Heart right ventricle (tissue), 16 donors: ENCODE measurements at places on chromosomes 3 and 15. TPM values are rescaled to one million over a fixed set of nuclear protein-coding genes. Genes with fewer than 3 reads are reported as not detected.

The GRM7 gene
- not detected for total RNA-seq

GRCh38 chr3:108442281-108442680 lies 68.1 kb downstream of the MYH15 start:
- DNase-seq = no peak
- no peak overlapping the region for H3K4me3 ChIP-seq
- H3K27ac ChIP-seq = no peak overlapping the region

- no peaks in the 10 kb centered on the region for H3K27me3 ChIP-seq
- DNase-seq = no peak
- H3K36me3 ChIP-seq = peaks cover 71% of the 10 kb centered on the region
- H3K4me3 ChIP-seq = no peak overlapping the region
- peak overlapping the region; percentile 56 for H3K27ac ChIP-seq
These were observed 107.4 kb downstream of the LRIG1 start for GRCh38 chr3:66393333-66394005.

The CNTN6 gene
- total RNA-seq = not detected

DNA sequence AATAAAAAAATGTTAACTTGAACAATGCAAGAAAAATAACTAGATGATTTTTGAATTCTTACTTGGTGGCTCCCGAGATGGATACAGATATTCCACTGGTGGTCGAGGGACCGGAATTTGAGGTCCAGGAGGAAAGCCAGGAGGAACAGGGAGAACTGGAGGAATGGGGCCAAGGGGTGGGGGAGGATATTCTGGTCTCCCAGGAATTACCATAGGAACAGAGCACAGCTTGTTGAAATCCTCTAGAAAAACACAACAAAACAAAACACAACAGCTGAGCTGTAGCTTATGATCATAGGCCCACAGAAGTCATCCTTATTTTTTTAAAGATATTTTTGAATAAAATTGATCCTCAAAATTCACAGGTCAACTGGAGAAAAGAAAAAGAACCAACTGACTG lies 129.4 kb downstream of the FBN1 start:
- no peaks in the 10 kb centered on the region for H3K27me3 ChIP-seq
- no peak for DNase-seq
- H3K27ac ChIP-seq = no peak overlapping the region
- H3K4me1 ChIP-seq = no peaks in the 10 kb centered on the region
- no peak overlapping the region for H3K4me3 ChIP-seq

- H3K27me3 ChIP-seq = no peaks in the 10 kb centered on the region
- no peak overlapping the region for H3K27ac ChIP-seq
- H3K4me3 ChIP-seq = no peak overlapping the region
- DNase-seq = no peak
- H3K4me1 ChIP-seq = no peaks in the 10 kb centered on the region
These were observed 139.4 kb downstream of the FHIT start for GRCh38 chr3:61111825-61112224.

- no peaks in the 10 kb centered on the region for H3K36me3 ChIP-seq
- H3K27ac ChIP-seq = no peak overlapping the region
- peaks cover 11% of the 10 kb centered on the region for H3K4me1 ChIP-seq
- H3K27me3 ChIP-seq = no peaks in the 10 kb centered on the region
- H3K4me3 ChIP-seq = no peak overlapping the region
- no peak for DNase-seq
These were observed 26.0 kb downstream of the SLC12A6 start for GRCh38 chr15:34311563-34311962.

The IQCB1 gene
- 6.6 TPM for total RNA-seq

The GALNT15 gene
- total RNA-seq = 1.6 TPM

- no peak overlapping the region for H3K27ac ChIP-seq
- no peak for DNase-seq
- no peaks in the 10 kb centered on the region for H3K27me3 ChIP-seq
- no peak overlapping the region for H3K4me3 ChIP-seq
- H3K4me1 ChIP-seq = no peaks in the 10 kb centered on the region
- H3K36me3 ChIP-seq = no peaks in the 10 kb centered on the region
These were observed 15.1 kb downstream of the TBC1D21 start for GRCh38 chr15:73888224-73889041.

DNA sequence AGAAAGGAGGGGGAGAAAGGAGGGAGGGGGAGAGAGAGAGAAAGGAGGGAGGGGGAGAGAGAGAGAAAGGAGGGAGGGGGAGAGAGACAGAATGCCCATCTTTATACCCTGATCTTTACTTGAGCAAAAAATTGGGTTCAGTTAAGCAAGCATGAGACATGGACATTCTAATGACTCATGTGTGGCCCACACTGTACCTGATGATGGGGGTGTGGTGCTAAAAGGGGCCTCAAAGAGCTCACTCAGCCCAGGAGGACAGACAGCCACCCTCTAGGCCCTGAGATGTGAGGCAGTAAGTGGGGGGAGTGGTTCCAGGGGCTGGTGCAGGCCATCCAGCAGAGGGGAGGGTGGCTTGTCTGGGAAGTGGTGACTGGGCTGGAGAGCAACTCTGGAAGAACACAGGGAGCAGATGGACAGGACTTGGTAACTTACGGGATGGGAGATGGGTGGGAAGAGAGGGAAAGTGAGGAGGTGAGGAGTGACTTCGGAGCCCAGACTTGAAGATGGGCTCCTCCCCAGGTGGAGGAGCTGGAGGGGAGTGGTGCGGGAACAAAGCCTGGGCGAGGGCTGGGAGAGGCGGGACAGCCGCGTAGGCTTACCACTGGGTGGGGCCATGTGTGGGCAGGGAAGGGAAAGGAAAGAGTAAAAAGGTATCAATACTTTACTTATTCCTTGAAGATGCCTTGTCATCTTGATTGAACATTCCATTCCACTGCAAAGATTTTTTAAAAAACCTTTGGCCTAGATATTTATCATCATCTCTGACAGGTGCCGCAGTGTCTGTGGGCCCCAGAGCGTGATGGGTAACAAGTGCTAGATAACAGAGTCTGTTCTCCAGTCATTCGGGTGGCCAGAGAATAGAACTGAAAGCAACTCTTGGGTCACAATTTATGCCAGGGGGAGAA lies 32.3 kb downstream of the TSPAN3 start:
- peaks cover 19% of the 10 kb centered on the region for H3K4me1 ChIP-seq
- H3K27me3 ChIP-seq = no peaks in the 10 kb centered on the region
- DNase-seq = no peak
- no peak overlapping the region for H3K27ac ChIP-seq
- no peak overlapping the region for H3K4me3 ChIP-seq

GRCh38 chr3:174423936-174424335 lies 435.2 kb upstream of the NAALADL2 start:
- no peaks in the 10 kb centered on the region for H3K27me3 ChIP-seq
- H3K27ac ChIP-seq = no peak overlapping the region
- H3K4me3 ChIP-seq = no peak overlapping the region
- H3K4me1 ChIP-seq = no peaks in the 10 kb centered on the region
- H3K36me3 ChIP-seq = no peaks in the 10 kb centered on the region

The PCYT1A gene
- 109 TPM for total RNA-seq

- H3K4me3 ChIP-seq = no peak overlapping the region
- H3K36me3 ChIP-seq = no peaks in the 10 kb centered on the region
- H3K27me3 ChIP-seq = no peaks in the 10 kb centered on the region
- H3K27ac ChIP-seq = no peak overlapping the region
- DNase-seq = no peak
These were observed 64.6 kb downstream of the SLCO2A1 start for GRCh38 chr3:133965013-133965570.

The TNFSF10 gene
- total RNA-seq = 4.7 TPM

- H3K36me3 ChIP-seq = no peaks in the 10 kb centered on the region
- H3K27ac ChIP-seq = no peak overlapping the region
- no peaks in the 10 kb centered on the region for H3K4me1 ChIP-seq
These were observed 76.3 kb downstream of the DTWD1 start for GRCh38 chr15:49697121-49697520.

GRCh38 chr15:65857718-65858402 lies 11.4 kb upstream of the RAB11A start:
- no peaks in the 10 kb centered on the region for H3K4me1 ChIP-seq
- no peak for DNase-seq
- H3K4me3 ChIP-seq = no peak overlapping the region
- H3K36me3 ChIP-seq = no peaks in the 10 kb centered on the region
- no peaks in the 10 kb centered on the region for H3K27me3 ChIP-seq
- no peak overlapping the region for H3K27ac ChIP-seq

- H3K36me3 ChIP-seq = no peaks in the 10 kb centered on the region
- no peaks in the 10 kb centered on the region for H3K4me1 ChIP-seq
- no peaks in the 10 kb centered on the region for H3K27me3 ChIP-seq
- no peak for DNase-seq
These were observed 66.8 kb upstream of the ALDH1A3 start for GRCh38 chr15:100812802-100813201.

DNA sequence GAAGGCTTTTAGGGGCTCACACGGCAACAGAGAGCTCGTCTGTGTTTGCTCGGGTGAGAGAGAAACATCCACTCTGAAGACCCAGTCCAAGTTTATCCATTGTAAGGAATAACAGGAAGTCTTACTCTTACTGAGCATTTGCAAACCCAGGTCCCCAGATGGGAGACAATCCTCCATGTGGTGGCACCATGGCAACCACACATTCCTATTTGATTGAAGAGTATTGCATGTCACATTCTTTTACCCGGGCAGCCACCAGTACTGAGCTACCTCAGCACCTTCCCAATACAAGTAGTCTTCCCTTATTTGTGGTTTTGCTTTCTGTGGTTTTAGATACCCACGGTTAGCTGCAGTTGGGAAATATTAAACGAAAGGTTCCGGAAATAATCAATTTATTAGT lies 302.9 kb upstream of the RASGRP1 start:
- H3K27ac ChIP-seq = no peak overlapping the region
- no peaks in the 10 kb centered on the region for H3K27me3 ChIP-seq
- no peak overlapping the region for H3K4me3 ChIP-seq
- H3K36me3 ChIP-seq = no peaks in the 10 kb centered on the region
- H3K4me1 ChIP-seq = peaks cover 15% of the 10 kb centered on the region

DNA sequence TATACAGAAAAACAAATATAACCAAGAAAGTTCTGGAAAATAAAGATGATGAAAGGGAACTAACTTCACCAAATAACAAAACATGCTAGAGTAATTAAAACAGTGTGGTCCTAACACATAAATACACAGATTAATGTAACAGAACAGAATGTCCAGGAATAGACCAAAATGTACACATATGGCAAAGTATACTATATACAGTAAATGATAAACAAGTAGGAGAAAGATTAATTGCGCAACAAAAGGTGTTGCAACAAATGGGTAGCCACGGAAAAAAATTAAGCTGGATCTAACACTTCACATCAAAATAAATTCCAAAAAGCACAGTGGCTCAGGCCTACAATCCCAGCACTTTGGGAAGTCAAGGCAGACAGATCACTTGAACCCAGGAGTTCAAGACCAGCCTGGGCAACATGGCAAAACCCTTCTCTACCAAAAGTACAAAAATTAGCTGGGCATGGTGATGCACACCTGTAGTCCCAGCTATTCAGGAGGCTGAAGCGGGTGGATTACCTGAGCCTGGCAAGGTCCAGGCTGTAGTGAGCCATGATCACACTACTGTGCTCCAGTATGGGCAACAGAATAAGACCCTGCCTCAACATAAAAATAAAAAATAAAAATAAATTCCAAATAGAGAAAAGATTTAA lies 19.8 kb downstream of the SCAP start:
- H3K4me1 ChIP-seq = no peaks in the 10 kb centered on the region
- no peak for DNase-seq
- H3K27ac ChIP-seq = no peak overlapping the region
- no peaks in the 10 kb centered on the region for H3K27me3 ChIP-seq
- no peaks in the 10 kb centered on the region for H3K36me3 ChIP-seq

The CPA3 gene
- 2.6 TPM for total RNA-seq

The SSUH2 gene
- 1.0 TPM for total RNA-seq

The GOLGA8F gene
- not detected for total RNA-seq

The SLC38A3 gene
- total RNA-seq = 13.1 TPM

GRCh38 chr3:183038757-183039156 lies 58.4 kb upstream of the DCUN1D1 start:
- no peak overlapping the region for H3K27ac ChIP-seq
- H3K27me3 ChIP-seq = no peaks in the 10 kb centered on the region
- H3K36me3 ChIP-seq = no peaks in the 10 kb centered on the region
- no peaks in the 10 kb centered on the region for H3K4me1 ChIP-seq

The MESP2 gene
- total RNA-seq = not detected

GRCh38 chr3:188345223-188345622 lies 191.3 kb downstream of the LPP start:
- H3K36me3 ChIP-seq = no peaks in the 10 kb centered on the region
- no peak overlapping the region for H3K4me3 ChIP-seq
- peak overlapping the region; percentile 66 for H3K27ac ChIP-seq
- peaks cover 38% of the 10 kb centered on the region for H3K4me1 ChIP-seq

GRCh38 chr3:147497286-147497685 lies 88.1 kb downstream of the ZIC1 start:
- no peak overlapping the region for H3K4me3 ChIP-seq
- H3K27ac ChIP-seq = no peak overlapping the region
- no peaks in the 10 kb centered on the region for H3K4me1 ChIP-seq
- H3K27me3 ChIP-seq = no peaks in the 10 kb centered on the region
- DNase-seq = no peak
- no peaks in the 10 kb centered on the region for H3K36me3 ChIP-seq

GRCh38 chr15:29685156-29686078 lies 136.9 kb downstream of the TJP1 start:
- H3K36me3 ChIP-seq = no peaks in the 10 kb centered on the region
- no peak for DNase-seq

DNA sequence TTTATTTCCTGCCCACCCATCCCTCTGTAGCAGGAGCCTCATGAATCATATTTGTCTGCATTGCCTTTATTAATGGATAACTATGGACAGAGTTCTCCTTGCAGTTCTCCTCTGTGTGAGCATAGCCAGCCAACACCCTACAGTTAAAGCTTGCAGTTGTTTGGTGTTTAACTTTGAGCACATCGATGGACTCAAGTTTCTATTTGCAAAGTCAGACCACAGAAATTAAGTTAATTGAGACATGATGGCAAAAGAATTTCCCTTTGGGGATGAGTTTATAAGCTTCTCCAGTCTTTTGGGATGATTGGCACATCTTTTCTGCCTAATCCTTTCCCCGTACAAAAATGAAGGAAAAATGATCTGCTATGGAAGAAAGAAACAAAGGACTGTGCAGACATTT lies 398.9 kb upstream of the THBS1 start:
- no peak overlapping the region for H3K4me3 ChIP-seq
- no peaks in the 10 kb centered on the region for H3K36me3 ChIP-seq
- no peak for DNase-seq
- H3K4me1 ChIP-seq = peaks cover 4% of the 10 kb centered on the region
- H3K27ac ChIP-seq = no peak overlapping the region

DNA sequence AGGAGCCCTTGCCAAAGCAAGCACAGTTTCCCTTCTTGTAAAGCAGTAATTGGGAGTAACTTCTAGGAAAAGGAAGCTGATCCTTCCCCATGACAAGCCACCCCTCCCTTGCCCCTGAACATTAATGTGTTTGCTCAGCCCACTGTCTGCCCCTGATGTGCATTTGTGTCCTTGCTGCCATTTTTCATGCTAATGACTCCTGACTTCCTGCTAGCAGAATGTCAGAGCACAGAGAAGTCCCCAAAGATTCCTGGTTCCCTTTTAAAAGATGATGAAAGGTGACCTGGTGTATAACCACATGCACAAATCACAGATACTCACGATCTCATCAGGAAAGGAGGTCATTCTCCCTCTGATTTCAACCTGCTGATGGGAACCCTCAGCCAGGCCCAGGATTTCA lies 44.2 kb upstream of the WNT5A start:
- H3K4me1 ChIP-seq = no peaks in the 10 kb centered on the region
- H3K36me3 ChIP-seq = no peaks in the 10 kb centered on the region
- no peak overlapping the region for H3K4me3 ChIP-seq
- no peak for DNase-seq
- no peak overlapping the region for H3K27ac ChIP-seq

- no peaks in the 10 kb centered on the region for H3K36me3 ChIP-seq
- no peak for DNase-seq
- no peaks in the 10 kb centered on the region for H3K4me1 ChIP-seq
These were observed 204.4 kb downstream of the OTOL1 start for GRCh38 chr3:161700998-161701397.

GRCh38 chr15:48325400-48325799 lies 5.8 kb upstream of the DUT start:
- no peak for DNase-seq
- H3K4me1 ChIP-seq = peaks cover 8% of the 10 kb centered on the region
- no peaks in the 10 kb centered on the region for H3K36me3 ChIP-seq
